ENCODE measurements at places on chromosomes 3 and 15. TPM values are rescaled to one million over a fixed set of nuclear protein-coding genes. Genes with fewer than 3 reads are reported as not detected.
A peak's percentile ranks its signal among the peaks of the same experiment; 100 is the strongest.

GOLGA8M gene
- total RNA-seq = 0.42 TPM

GOLGA8G gene
- total RNA-seq = not detected

DNA sequence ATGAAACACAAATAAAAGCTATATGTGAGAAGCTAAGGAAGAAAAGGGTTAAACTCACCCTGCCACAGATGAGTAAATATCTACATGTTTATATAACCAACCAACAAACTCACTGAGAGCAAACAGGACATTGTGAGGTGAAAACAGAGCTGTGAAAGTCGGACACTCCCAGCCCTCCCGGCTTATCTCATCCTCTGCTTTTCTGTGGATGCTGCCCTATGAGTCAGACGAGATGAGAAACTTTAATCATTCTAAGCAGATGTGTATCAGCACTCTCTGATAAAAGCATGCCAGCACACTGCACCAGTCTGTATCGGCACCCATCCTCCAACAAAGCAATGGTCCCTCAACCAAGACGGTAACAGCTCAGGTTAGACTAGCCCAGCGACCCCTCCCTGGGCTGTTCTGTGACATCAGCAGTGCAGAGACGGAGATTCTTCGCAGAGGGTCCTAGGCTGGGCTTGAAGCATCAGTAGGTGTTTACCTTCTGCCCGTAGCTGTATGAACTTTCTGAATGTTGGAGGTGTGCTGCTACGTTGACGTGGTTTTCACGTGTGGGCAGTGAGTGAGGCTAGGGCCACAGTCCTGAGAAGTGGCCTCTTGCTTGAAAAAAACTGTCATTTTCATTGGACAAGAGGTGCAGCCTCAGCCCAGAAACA lies 119.8 kb upstream of the ALDH1A3 start:
- peak; percentile 70 for DNase-seq
- H3K36me3 ChIP-seq = no peaks in the 10 kb centered on the region
- H3K4me1 ChIP-seq = peaks cover 29% of the 10 kb centered on the region
- H3K27me3 ChIP-seq = peaks cover 5% of the 10 kb centered on the region
- H3K4me3 ChIP-seq = peak overlapping the region; percentile 65

GRCh38 chr3:38843898-38844297 lies 27.9 kb upstream of the SCN10A start:
- H3K27me3 ChIP-seq = peaks cover 15% of the 10 kb centered on the region
- H3K36me3 ChIP-seq = no peaks in the 10 kb centered on the region
- DNase-seq = peak; percentile 65

DNA sequence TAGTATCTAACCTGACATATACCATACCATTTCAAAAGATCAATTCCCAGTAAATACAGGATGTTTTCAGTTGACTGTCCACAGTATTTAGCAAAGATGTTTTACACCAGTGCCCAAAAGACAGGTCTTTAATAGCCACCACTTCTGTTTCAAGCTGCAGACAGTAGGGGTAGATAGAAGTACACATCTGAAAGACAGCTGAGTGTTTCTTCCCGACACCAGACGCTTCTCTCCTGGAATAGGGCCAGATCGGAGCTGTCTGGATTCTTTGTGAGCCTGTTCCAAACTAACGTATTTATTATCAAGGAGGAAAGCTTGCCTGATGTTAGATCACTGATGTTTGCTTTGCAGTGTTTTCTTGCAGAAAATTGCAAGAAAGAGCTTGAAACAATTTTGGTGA lies 136.1 kb upstream of the RBMS3 start:
- H3K4me1 ChIP-seq = peaks cover 8% of the 10 kb centered on the region
- no peaks in the 10 kb centered on the region for H3K36me3 ChIP-seq
- H3K27me3 ChIP-seq = no peaks in the 10 kb centered on the region
- peak; percentile 50 for DNase-seq

DNA sequence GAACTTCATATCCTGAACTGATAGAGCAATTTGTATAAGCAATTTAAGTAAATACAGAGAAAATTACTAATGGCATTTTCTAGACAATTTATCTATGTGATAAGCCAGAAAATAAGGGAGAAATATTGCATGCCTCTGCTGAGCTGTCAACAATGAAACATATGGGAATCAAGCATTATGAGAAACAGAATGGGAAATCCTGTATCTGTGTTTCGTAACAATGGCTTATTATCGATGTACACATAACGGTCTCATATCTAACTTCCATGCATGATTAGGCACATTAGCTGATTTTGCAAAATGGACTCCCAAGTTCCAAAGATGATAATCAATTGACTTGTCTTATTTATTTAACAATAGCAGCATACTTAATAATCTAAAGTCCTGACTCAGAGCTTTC lies 30.4 kb upstream of the KCNMB2 start:
- no peak overlapping the region for H3K4me3 ChIP-seq
- no peak for DNase-seq
- no peaks in the 10 kb centered on the region for H3K4me1 ChIP-seq
- no peaks in the 10 kb centered on the region for H3K27me3 ChIP-seq
- no peak overlapping the region for H3K27ac ChIP-seq
- no peaks in the 10 kb centered on the region for H3K36me3 ChIP-seq

GRCh38 chr15:66879531-66880368 lies 177.7 kb downstream of the SMAD6 start:
- DNase-seq = no peak
- peaks cover 4% of the 10 kb centered on the region for H3K36me3 ChIP-seq
- H3K27ac ChIP-seq = no peak overlapping the region
- H3K4me1 ChIP-seq = peaks cover 52% of the 10 kb centered on the region
- peaks cover 12% of the 10 kb centered on the region for H3K27me3 ChIP-seq

GPR171 gene
- not detected for total RNA-seq

- no peak overlapping the region for H3K27ac ChIP-seq
- H3K4me3 ChIP-seq = no peak overlapping the region
- DNase-seq = no peak
- no peaks in the 10 kb centered on the region for H3K27me3 ChIP-seq
Observed at GRCh38 chr15:65785151-65785550, 6.9 kb downstream of the DENND4A start.

- no peaks in the 10 kb centered on the region for H3K4me1 ChIP-seq
- no peaks in the 10 kb centered on the region for H3K36me3 ChIP-seq
- H3K4me3 ChIP-seq = no peak overlapping the region
- no peak for DNase-seq
- H3K27ac ChIP-seq = no peak overlapping the region
Observed at GRCh38 chr3:64798316-64798715, 110.5 kb upstream of the ADAMTS9 start.

DNA sequence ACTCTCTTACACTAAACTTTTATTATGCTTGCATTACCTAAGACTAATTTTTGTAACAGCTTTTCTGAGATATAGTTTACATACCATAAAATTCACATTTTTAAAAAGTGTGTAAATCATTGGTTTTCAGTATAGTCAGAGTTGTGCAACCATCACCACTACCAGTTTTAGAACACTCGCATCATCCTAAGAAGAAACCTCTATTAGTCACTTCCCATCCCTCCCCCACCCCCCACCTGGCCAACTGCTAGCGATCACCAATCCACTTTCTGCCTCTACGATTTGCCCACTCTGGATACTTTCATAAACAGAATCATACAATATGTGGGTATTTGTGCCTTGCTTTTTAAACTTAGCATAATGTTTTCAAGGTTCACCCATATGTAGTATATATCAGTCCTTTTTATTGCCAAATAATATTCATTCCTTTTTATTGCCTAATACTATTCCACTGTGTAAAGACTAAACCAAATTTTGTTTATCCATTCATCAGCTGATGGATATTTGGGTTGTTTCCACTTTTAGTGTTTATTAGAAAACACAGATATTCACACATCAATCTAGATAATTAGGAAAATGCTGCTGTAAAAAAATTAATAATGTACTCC lies 23.0 kb downstream of the UBP1 start:
- no peaks in the 10 kb centered on the region for H3K27me3 ChIP-seq
- DNase-seq = no peak
- H3K27ac ChIP-seq = peak overlapping the region; percentile 42
- H3K4me3 ChIP-seq = no peak overlapping the region
- peaks cover 22% of the 10 kb centered on the region for H3K4me1 ChIP-seq

CCDC191 gene
- 0.88 TPM for total RNA-seq

GRCh38 chr3:76203578-76203977 lies 418.2 kb upstream of the ZNF717 start:
- H3K4me3 ChIP-seq = no peak overlapping the region
- H3K27ac ChIP-seq = no peak overlapping the region
- H3K4me1 ChIP-seq = no peaks in the 10 kb centered on the region
- DNase-seq = no peak
- no peaks in the 10 kb centered on the region for H3K36me3 ChIP-seq

DNA sequence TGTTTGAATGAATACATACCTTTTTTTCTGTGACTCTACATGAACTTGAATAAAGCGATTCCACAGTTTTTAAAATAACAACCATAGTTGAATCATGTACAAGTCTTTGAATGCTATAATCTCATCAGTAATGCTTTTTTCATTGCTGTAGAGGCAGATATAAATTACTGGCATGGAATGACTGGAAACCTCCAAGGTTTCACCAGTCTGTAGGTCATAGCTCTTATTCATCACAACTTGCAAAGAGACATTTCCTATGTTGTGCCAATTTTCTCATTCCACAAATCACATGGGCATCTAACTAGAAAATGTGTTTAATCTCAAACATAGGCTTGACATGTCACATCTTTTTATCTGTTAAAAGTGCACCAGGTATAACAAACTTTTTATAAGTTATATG lies 407.1 kb upstream of the KCNMB2 start:
- H3K27ac ChIP-seq = no peak overlapping the region
- DNase-seq = no peak
- peaks cover 5% of the 10 kb centered on the region for H3K4me1 ChIP-seq
- peaks cover 7% of the 10 kb centered on the region for H3K36me3 ChIP-seq
- no peak overlapping the region for H3K4me3 ChIP-seq

DNA sequence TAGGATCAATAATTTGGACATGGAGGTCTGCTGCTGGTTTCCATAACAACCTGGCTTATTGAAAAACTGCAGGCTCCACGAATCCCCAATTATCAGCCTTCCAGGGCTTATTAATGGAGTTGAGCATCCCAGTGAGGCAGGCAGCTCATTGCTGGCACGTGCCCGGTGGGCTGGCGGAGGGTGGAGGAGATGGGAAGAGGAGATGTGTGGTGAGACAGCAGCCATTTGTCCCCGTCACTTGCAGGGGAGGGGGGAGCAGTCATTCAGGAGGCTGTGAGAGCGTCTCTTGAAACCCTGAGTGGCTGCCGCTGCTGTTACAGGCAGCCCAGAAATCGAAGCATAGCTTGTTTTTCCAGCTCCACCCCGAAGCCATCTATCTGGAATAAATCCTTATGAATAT lies 70.6 kb downstream of the GAP43 start:
- no peak overlapping the region for H3K27ac ChIP-seq
- no peak overlapping the region for H3K4me3 ChIP-seq
- no peak for DNase-seq
- peaks cover 4% of the 10 kb centered on the region for H3K27me3 ChIP-seq
- no peaks in the 10 kb centered on the region for H3K4me1 ChIP-seq
- H3K36me3 ChIP-seq = no peaks in the 10 kb centered on the region

GRCh38 chr3:55030938-55031337 lies 103.1 kb upstream of the LRTM1 start:
- H3K36me3 ChIP-seq = no peaks in the 10 kb centered on the region
- H3K4me1 ChIP-seq = peaks cover 9% of the 10 kb centered on the region
- no peak for DNase-seq
- no peak overlapping the region for H3K27ac ChIP-seq
- no peak overlapping the region for H3K4me3 ChIP-seq

DNA sequence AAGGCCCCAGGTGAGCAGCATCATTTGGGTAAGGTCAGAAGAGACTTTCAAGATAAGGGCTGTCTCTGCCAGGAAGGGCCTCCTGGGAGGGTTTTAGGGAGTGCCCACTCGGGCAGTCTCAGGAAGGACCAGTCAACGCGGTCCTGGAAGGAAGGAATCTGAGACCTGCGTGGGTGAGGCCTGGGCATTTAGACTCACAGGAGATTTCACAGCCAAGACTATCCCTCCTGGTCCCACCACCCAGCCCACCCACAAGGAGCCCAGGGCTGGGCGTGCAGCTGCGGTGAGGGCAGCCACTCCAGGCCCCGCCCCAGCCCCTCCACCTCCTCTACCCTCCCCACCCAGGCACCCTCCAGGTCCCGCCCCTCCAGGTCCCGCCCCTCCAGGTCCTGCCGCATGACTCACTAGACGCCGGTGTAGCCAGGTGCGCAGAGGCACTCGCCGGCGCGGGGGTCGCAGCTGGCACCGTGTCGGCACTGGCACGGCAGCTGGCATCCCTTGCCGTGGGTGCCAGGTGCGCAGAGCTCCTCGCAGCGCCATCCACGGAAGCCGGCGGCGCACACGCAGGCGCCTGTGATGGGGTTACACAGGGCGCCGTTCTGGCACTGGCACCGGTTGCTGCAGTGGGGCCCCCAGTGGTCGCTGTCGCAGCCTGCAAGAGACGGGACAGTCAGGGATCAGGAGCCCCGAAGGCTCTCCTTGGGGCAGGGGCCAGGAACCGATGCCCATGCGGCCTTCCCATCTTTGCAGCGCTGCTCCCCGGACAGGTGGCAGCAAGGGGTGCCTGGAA lies 112.7 kb downstream of the RAB11A start:
- H3K36me3 ChIP-seq = no peaks in the 10 kb centered on the region
- H3K27me3 ChIP-seq = peaks cover 43% of the 10 kb centered on the region
- peaks cover 6% of the 10 kb centered on the region for H3K4me1 ChIP-seq
- DNase-seq = no peak
- H3K4me3 ChIP-seq = no peak overlapping the region

- no peak overlapping the region for H3K27ac ChIP-seq
- H3K4me3 ChIP-seq = no peak overlapping the region
- H3K27me3 ChIP-seq = peaks cover 2% of the 10 kb centered on the region
- H3K4me1 ChIP-seq = peaks cover 15% of the 10 kb centered on the region
- peaks cover 6% of the 10 kb centered on the region for H3K36me3 ChIP-seq
Observed at GRCh38 chr15:65907661-65908060, 38.4 kb downstream of the RAB11A start.

DNA sequence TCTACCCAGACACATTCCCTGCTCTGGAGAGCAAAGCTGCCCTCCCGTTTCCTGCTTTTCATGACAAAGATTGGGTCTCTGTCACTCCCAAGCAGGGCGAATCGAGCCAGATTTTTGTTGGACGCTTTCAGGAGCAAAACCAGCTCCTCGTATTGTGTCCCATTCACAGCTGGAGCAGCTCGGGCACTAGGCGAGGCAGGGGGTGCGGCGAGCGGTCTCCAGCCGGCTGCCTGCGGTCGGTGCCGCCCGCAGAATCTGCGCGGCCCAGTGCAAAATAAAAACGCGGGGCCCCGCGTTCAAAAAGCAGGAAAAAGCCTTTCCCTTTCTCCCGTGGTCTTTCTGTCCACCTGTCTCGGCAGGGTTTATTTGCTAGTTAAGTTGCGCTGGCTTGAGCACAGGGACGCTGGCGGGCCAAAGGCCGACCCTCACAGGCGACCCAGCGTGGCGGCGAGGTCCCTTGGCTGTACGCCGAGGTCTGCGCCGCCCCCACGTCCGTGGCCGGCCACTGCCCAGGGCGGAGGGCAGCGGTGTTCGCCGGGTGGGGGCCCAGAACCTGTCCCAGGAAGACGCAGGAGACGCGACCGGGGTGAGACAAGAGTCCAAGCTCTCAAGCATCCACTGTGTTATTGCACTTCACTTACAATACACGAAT lies 71.2 kb downstream of the CYP19A1 start:
- peak overlapping the region; percentile 84 for H3K4me3 ChIP-seq
- peaks cover 8% of the 10 kb centered on the region for H3K27me3 ChIP-seq
- DNase-seq = no peak
- H3K27ac ChIP-seq = no peak overlapping the region
- no peaks in the 10 kb centered on the region for H3K36me3 ChIP-seq
